Suprapubic skin (tissue), 4 donors: ENCODE measurements at places on chromosomes 7 and 10.

GRCh38 chr7:127907110-127908040 lies 123.9 kb downstream of the LRRC4 start:
- H3K27me3 ChIP-seq = no peaks in the 10 kb centered on the region
- no peak overlapping the region for H3K4me3 ChIP-seq
- no peak for DNase-seq
- H3K36me3 ChIP-seq = peaks cover 6% of the 10 kb centered on the region
- no peaks in the 10 kb centered on the region for H3K4me1 ChIP-seq

- peaks cover 17% of the 10 kb centered on the region for H3K4me1 ChIP-seq
- H3K36me3 ChIP-seq = no peaks in the 10 kb centered on the region
- H3K4me3 ChIP-seq = no peak overlapping the region
- no peak for DNase-seq
- H3K27me3 ChIP-seq = no peaks in the 10 kb centered on the region
- no peak overlapping the region for H3K27ac ChIP-seq
Measured at GRCh38 chr10:122363311-122363710, 11.2 kb upstream of the PLEKHA1 start.

GRCh38 chr7:65820287-65820950 lies 52.5 kb upstream of the VKORC1L1 start:
- H3K27ac ChIP-seq = no peak overlapping the region
- no peak for DNase-seq
- no peaks in the 10 kb centered on the region for H3K4me1 ChIP-seq
- H3K36me3 ChIP-seq = no peaks in the 10 kb centered on the region
- H3K4me3 ChIP-seq = no peak overlapping the region

DNA sequence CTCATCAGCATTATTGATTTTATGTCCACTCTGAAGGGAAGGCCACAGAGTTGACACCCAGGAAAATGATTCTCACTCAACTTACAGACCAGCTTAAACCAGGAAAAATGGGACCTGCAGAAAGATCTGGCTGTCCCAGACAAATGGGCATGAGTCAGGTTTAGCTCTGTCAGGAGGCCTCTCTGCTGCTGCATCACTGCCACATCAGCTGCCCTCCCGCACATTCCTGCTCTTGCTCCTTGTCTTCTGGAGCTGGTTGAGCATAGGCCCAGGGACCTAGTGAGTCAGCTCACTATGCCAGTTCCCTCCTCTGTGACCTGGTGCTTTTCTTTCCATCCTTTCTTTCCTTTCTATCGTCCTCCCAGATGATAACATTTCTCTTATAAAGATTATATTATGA lies 18.8 kb upstream of the SMNDC1 start:
- H3K4me3 ChIP-seq = no peak overlapping the region
- no peaks in the 10 kb centered on the region for H3K27me3 ChIP-seq
- no peak for DNase-seq
- no peaks in the 10 kb centered on the region for H3K36me3 ChIP-seq
- no peaks in the 10 kb centered on the region for H3K4me1 ChIP-seq
- no peak overlapping the region for H3K27ac ChIP-seq

- H3K4me3 ChIP-seq = no peak overlapping the region
- DNase-seq = no peak
- H3K4me1 ChIP-seq = no peaks in the 10 kb centered on the region
- H3K27ac ChIP-seq = no peak overlapping the region
- no peaks in the 10 kb centered on the region for H3K27me3 ChIP-seq
Measured at GRCh38 chr7:12028508-12028907, 182.6 kb upstream of the TMEM106B start.

DNA sequence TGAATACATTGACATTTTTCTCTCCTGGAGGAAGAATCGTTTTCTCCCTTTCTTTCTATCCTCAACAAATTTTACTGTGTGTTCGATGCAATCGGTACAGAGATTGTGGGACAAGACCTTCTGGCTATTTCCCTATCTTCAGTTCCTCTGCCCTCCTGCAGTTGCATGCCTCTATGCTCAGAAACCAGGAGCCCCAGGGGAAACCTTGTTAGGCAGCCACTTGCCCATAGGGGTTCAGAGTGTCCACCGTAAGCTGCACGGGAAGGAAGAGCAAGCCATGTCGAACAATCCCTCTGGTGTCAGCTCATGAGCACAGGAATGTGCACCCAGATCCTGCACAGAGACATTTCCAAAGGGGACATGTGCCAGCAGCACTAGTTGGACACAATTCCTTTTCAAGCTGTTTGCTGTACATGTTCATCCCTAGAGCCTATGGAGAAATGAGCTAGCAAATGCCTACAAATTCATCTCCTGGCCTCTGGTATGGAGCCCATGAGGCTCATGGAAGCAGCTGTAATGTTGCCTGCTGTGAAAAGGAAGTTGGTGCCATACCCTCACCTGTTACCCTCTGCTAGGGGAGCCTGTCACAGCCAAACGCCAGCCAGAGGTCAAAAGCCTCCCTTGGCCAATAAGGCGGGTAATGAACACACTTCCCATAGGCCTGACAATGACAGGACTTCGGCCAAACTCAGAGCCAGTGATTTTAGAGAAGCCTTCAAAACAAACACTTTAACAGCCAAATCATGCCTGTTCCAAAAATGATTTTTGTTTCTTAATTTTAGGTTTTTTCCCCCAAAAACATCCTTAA lies 35.9 kb upstream of the ASAH2 start:
- no peaks in the 10 kb centered on the region for H3K27me3 ChIP-seq
- H3K4me3 ChIP-seq = no peak overlapping the region
- H3K36me3 ChIP-seq = no peaks in the 10 kb centered on the region
- no peak for DNase-seq
- H3K4me1 ChIP-seq = peaks cover 11% of the 10 kb centered on the region

DNA sequence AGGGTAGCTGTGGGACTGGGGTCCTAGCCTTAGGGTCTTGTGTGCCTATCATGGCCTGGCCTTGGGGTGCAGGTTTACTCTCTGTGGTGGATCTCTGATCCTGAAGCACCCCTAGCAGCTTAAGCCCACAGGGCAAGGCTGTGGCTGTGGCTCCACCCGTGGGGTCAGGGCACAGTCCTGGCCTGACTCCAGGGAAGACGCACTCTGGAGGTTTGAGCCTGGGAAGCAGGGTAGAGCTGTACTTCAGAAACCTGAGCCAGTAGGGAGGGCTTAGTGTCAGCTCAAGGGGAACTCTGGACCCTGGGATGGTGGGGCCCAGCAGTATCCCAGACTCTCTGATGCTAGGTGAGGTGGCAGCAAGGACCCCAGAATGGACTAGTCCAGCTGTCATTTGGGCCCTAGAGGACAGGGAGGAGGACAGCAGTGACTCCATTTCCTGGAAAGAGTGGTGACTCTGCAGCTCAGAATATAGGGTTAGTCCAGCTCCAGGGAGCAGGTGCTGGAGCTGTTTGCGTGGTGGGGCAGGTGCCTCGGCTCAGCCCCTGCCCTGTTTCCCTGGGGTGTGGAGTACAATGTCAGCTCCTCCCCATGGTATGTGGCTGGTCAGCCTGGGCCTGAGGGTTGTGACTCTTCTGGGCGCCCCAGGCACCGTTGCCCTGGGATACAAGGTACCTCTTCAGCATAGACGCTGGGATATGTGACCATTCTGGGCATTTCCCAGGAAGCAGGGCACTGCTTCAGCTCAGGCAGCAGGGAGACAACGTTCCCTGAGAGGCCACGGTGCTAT lies 15.8 kb downstream of the GTPBP4 start:
- H3K27me3 ChIP-seq = no peaks in the 10 kb centered on the region
- no peak for DNase-seq
- no peak overlapping the region for H3K27ac ChIP-seq
- no peak overlapping the region for H3K4me3 ChIP-seq

- no peaks in the 10 kb centered on the region for H3K27me3 ChIP-seq
- H3K36me3 ChIP-seq = no peaks in the 10 kb centered on the region
- H3K4me3 ChIP-seq = no peak overlapping the region
- DNase-seq = no peak
- H3K27ac ChIP-seq = no peak overlapping the region
Measured at GRCh38 chr7:107501593-107501992, 31.7 kb downstream of the GPR22 start.

- H3K4me1 ChIP-seq = no peaks in the 10 kb centered on the region
- H3K27ac ChIP-seq = no peak overlapping the region
- no peak for DNase-seq
- no peaks in the 10 kb centered on the region for H3K36me3 ChIP-seq
- no peak overlapping the region for H3K4me3 ChIP-seq
Measured at GRCh38 chr7:26944501-26945358, 80.3 kb upstream of the SKAP2 start.

- peaks cover 24% of the 10 kb centered on the region for H3K27me3 ChIP-seq
- no peak for DNase-seq
- H3K4me1 ChIP-seq = no peaks in the 10 kb centered on the region
- no peaks in the 10 kb centered on the region for H3K36me3 ChIP-seq
Measured at GRCh38 chr10:33391611-33392465, 57.4 kb upstream of the NRP1 start.

DNA sequence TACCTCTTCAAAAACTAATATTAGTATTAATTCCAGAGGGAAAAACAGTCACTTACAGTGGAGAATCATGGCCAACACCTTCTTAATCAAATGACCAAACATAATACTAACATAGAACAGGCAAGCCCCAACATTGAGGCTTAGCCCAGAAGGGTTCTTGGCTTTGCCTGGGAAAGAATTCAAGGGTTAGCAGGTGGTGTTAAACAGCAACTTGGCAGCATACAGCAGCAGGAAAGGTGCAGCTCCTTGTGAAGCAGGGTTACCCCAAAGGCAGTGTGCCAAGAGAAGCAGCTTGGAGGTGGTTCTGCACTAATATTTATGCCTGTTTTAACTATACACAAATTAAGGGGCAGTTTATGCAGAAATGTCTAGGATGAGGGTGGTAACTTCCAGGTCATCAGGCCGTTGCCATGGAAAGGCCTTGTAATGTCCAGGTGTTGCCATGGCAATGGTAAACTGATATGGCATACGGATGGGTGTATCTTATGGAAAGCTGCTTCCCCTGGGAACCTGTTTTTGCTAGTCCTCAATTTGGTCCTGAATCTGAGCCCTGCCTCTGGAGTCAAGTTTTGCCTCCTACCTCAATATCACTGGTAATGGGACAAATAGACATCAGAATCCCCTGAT lies 27.2 kb upstream of the BEND7 start:
- no peak overlapping the region for H3K4me3 ChIP-seq
- H3K4me1 ChIP-seq = no peaks in the 10 kb centered on the region
- H3K27ac ChIP-seq = no peak overlapping the region
- DNase-seq = no peak
- H3K27me3 ChIP-seq = no peaks in the 10 kb centered on the region

- no peaks in the 10 kb centered on the region for H3K36me3 ChIP-seq
- H3K27ac ChIP-seq = no peak overlapping the region
- peaks cover 3% of the 10 kb centered on the region for H3K4me1 ChIP-seq
- DNase-seq = no peak
- no peaks in the 10 kb centered on the region for H3K27me3 ChIP-seq
Measured at GRCh38 chr7:85285527-85285926, 98.7 kb upstream of the SEMA3D start.
